ENCODE measurements at places on chromosomes 13 and 19.

GRCh38 chr13:111789011-111789410 is 277.9 kb upstream of the SOX1 start:
- DNase-seq: no peak

DNA sequence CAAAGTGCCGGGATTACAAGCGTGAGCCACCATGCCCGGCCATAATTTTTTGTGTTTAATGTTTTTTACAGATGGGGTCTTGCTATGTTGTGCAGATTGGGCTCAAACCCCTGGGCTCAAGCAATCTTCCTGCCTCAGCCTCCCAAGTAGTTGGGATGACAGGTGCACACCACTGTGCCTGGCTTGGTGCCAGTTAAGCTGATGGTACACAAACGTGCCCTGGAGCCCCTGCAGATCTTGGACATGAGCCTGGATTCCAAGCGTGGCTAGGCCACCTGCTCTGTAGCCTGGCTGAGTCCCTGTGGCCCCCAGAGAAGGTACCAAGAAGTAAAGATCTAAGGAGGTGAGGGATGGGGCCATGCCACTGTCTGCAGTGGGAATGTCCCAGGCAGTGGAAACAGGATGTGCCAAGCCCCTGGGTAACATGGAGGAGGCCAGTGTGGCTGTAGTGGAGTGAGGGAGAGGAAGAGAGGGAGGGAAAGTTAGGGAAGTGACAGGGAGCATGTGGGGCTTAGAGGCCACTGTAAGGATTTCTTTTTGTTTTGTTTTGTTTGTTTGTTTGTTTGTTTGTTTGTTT is 7.0 kb downstream of the PRODH2 start:
- no peak for DNase-seq

DNA sequence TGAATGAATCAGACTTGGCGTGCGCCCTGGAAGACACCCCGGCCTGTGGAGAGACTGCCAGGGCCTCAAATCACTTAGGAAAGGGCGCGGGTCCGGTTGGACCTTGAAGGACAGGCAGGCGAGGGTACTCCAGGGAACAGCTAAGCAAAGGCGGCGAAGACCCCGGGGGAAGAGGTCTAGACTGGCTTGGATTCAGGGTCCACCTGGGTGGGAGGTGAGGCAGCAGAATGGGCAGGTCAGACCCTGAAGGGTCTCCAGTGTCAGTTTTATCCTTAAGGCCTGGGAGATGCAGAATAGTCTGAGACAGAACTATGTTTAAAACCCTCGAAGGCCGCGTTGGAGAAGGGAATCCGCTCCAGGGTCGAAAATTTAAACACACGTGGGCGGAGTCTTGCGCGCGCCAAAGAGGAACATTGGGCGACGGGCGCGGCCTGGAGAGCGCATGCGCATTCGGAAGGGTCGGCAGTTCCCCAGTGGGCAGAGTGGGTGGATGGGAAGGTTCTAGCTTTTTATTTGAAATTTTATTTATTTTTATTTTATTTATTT is 567 bp upstream of the SMG9 start:
- peak; percentile 76 for DNase-seq

- DNase-seq: no peak
Measured at GRCh38 chr19:41352609-41353465, 885 bp downstream of the TGFB1 start.

GRCh38 chr19:6979399-6979798 is 41.8 kb downstream of the MBD3L2B start:
- DNase-seq: no peak

DNA sequence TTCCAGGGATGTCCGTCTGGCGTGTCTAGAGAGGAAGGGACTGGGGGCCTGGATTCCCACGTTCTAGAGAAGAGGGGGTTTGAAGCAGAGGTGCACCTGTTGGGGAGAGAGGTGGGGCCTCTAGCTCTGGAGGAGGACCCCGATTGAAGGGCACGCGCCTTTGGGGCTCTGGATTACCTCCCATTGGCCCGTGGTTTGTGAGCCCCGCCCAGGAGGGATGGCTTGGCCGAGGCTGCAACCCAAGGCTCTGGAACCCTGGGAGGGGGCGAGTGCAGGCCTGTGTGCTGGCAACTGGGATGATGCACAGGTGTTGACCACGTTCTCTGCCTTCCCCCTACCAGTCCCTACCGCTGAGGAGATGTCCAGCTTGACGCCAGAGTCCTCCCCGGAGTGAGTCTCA is 20.2 kb downstream of the TMEM150B start:
- DNase-seq: no peak

- no peak for DNase-seq
Measured at GRCh38 chr19:54493967-54494585, 8.6 kb upstream of the LAIR2 start.

- DNase-seq: no peak
Measured at GRCh38 chr19:5006201-5006600, 37.3 kb downstream of the KDM4B start.

- DNase-seq: no peak
Measured at GRCh38 chr19:41276231-41276630, 12.1 kb downstream of the HNRNPUL1 start.

DNA sequence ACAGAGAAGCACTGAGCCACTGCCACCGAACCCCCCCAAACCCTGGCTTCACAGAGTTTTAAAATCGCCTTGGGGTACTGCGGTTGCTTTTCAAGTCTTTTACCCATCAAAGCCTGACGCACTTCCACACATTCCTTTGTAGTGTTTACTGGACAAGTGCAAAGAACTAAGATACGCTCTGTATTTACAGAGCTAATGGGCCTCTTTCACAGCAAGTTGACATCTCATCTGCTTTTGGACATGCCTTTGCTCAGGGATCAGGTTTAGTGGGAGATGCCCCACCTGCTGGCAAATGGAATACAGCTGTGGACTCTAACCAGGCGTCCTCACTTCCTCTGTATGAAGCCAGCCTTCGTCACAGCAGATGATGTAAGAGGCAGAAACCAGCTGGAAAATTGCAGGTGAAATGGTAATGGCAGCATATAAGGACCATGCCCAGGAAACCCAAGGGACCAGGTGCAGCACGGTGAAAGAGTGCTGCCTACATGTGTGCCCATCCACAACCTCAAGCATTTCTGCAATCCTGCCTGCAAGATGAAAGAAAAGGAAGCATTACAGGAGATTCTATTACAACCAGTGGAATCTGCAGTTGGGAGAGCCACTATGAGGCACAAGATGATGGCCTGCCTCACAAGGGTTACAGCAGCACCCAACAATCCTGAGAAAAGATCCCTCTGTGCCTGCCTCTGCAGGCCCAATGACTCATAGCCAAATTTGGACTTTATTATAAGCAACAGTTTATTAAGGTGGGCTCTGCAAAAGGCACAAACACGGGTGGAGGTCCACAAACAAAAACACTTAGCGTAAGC is 34.7 kb downstream of the BRD4 start:
- no peak for DNase-seq

DNA sequence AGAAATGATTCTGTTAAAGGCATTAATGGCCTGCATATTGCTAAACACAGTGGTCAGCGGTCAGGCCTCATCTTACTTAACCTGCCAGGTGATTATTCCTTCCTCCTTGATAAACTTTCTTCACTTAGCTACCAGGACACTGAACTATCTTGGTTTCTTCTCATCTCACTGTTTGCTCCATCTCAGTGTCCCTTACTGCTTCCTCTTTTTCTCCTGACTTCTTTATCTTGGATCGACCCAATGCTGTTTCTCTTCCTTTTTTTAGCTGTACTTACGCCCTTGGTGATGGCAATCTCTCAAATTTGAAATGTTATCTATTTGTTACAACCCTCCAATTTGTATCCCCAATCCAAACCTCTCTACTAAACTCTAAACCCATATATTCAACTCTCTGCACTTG is 7.8 kb upstream of the CLC start:
- no peak for DNase-seq

DNA sequence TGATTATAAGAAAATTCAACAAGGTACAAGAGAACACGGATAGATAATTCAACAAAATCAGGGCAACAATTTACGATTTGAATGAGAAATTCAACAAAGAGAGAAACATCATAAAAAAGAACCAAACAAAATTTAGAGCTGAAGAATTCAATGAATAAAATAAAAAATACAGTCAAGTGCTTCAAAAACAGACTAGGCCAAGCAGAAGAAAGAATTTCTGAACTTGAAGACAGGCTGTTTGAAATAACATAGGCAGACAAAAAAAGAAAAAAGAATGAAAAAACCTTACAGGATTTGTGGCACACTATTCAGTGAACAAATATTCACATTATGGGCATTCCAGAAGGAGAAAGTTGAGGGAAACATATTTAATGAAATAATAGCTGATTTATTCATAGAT is 31.1 kb downstream of the ZNF283 start:
- no peak for DNase-seq

GRCh38 chr13:78409172-78409571 is 194.2 kb downstream of the POU4F1 start:
- peak; percentile 93 for DNase-seq

DNA sequence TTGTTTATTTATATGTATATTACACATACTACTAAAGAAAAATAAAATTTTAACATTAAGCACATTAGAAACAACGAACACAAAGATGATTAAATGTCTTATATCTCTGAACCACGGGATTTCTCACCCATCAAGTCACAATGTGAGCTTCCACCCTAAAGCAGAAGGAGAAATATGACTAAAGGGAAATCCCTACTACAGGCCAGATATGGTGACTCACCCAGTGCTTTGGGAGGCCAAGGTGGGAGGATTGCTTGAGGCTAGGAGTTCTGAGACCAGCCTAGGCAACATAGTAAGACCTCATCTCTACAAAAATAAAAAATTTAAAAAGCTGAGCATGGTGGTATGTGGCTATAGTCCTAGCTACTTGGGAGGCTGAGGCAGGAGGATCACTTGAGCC is 24.6 kb downstream of the DCT start:
- no peak for DNase-seq

- no peak for DNase-seq
Measured at GRCh38 chr13:109162248-109163036, 533.0 kb downstream of the MYO16 start.

GRCh38 chr19:17266026-17266425 is 1.2 kb upstream of the BABAM1 start:
- no peak for DNase-seq

- DNase-seq: no peak
Measured at GRCh38 chr13:46171217-46171616, 10.8 kb downstream of the LCP1 start.

GRCh38 chr19:13022859-13023636 is 27.8 kb downstream of the NFIX start:
- peak; percentile 53 for DNase-seq

GRCh38 chr13:21748166-21748565 is 77.3 kb downstream of the FGF9 start:
- DNase-seq: no peak

- DNase-seq: no peak
Measured at GRCh38 chr19:17933414-17934129, 757 bp downstream of the CCDC124 start.

GRCh38 chr19:2055931-2056836 is 5.1 kb upstream of the MKNK2 start:
- DNase-seq: no peak

GRCh38 chr19:46634045-46634655 is 1.9 kb downstream of the GNG8 start:
- peak; percentile 34 for DNase-seq

DNA sequence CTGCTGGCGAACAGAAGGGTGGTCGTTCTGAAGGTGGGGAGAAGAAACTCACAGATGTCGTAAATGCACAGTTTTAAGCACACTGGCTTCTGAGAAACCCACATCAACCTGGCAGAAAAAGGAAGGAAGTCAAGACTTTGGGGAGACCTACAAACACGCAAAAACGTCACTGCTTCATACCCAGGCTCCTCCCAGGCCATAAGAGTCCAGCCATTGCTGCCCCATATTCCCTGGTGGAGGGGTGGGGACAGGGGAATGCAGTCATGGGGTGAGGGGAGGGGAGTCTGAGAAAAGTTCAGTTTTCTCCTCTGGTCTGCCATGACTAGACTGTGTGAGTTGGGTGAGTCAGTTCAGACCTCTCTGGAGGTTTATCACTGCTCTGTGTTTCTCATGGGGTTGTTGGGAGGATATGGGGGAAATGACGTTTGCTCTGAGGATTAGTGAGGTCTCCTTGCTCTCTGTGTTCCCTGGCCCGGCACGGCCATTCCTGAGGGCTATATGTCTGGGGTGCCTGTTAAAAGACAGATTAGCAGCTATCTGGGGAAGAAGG is 139.0 kb downstream of the FLT1 start:
- no peak for DNase-seq

GRCh38 chr13:27250833-27251165 is 559 bp upstream of the RPL21 start:
- DNase-seq: no peak

DNA sequence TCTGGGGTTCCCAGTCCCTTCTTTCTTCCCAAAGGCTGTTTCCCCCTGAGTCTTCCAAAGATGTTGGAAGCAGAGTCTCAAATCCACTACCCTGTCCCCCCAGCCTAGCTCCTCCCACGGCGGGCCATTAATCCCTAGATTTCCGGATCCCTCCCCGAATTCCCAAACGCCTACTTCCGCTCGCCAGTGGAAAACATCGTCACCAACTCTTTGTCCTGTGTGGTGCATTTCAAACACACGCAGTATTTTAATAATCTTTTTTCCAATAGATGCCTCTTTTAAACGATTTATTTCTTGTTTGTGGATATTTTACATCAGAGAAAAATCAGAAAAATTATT is 610 bp downstream of the ZNF791 start:
- DNase-seq: peak; percentile 4

- no peak for DNase-seq
Measured at GRCh38 chr13:42348576-42348975, 76.6 kb downstream of the AKAP11 start.

DNA sequence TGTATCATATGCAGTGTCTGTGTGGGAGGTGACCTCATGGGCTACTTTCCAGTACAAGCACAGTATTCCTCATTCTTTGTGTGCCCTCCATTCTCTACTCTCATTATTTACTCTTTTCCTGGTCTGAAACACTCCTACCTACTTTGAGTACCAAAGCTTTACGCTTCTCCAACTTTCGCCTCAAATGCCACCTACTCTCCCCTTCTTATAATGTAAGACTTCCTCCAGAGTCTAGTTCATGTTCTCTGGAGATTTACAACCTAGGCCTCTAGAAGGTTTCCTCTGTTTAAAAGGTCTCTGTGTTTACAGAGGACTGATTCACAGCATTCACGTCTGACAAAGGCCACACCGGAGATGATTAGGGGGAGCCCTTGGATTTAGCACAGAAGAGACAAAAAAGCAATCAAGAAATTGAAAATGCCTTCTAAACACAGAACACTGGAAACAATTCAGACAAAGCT is 302.0 kb downstream of the KLF12 start:
- no peak for DNase-seq

GRCh38 chr13:26254583-26255111 is 718 bp downstream of the CDK8 start:
- peak; percentile 58 for DNase-seq

All from NCI-H526 treated with DMSO at 0.1 percent for 48 hours (cell line).